ENCODE measurements at places on chromosomes 11 and 22.

DNA sequence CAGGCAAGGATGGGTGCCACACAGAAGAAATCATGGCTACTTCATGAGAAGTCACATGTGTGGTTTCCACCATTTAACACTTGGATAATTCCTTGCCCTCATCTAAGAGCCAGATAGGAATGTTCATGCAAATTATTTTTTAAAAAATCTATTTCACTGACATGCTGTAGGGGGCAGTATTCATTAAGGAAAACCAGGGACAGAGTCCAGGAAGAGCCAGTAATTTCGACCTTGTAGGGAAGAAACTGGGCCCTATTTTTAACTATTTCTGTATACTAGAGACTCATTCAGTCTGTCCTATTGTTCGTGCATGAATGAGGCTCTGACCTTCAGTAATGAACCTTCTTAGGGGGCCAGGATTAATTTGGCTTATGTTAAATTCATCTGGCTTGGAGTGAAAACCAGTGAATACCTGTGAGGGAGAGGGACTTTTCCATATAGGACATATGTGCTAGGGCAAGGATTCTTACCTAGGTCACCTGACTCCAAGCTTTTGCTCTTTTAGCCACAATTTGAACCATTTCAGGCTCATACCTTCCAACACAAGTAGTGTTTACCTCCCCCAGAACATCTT lies 192.7 kb downstream of the NAV2 start:
- no peak for DNase-seq

DNA sequence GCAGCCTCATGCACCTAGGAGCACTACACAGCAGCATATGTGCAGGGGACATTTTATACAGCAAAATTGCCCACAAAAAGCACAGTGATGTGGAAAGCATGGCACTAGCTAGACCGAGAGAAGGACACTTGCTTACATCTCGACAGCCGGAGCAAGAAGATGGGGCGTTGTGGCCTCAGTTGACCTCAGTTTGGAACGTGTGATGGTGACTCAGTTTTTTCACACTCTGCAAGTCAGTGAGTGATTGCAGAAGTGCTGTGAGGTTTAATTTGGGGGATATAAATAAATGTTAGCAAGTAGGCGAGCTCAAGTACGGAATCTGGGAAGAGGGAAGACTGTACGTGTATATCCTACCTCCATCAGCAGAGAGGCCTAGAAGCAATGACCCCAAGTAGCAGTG lies 23.3 kb downstream of the LRP5 start:
- no peak for DNase-seq

GRCh38 chr11:116033931-116034553 lies 529.8 kb upstream of the CADM1 start:
- DNase-seq: no peak

GRCh38 chr11:8566613-8567210 lies 27.3 kb downstream of the STK33 start:
- DNase-seq: no peak

GRCh38 chr11:45180179-45180847 lies 33.9 kb downstream of the PRDM11 start:
- DNase-seq: no peak

GRCh38 chr11:61275191-61275590 lies 19.9 kb downstream of the VWCE start:
- no peak for DNase-seq

- DNase-seq: no peak
These were observed 261.0 kb downstream of the BRD1 start for GRCh38 chr22:49566693-49567092.

- DNase-seq: no peak
These were observed 44.9 kb downstream of the WNT7B start for GRCh38 chr22:45932071-45932470.

DNA sequence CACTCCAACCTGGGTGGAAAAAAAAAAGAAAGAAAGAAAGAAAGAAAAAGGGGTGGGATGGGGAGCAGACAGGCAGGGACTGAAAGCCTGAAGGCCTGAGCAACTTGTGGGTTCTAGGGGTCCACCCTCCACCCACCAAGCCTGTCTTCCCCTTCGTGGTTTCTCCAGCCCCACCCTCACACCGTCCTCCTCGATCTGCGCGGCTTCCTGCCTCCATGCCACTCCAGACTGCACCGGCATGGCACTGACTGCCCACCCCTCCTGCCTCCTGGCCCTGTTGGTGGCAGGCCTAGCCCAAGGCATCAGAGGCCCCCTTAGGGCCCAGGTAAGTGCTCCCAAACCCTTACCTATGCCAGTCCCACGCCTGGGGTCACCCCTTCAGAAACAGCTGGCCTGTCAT lies at the start of gene CTSW:
Gene CTSW, plus strand, starts transcription at position 221 of the 400 bp plus-strand sequence. Its CDS starts 18 bp downstream, at position 239.
- no peak for DNase-seq

DNA sequence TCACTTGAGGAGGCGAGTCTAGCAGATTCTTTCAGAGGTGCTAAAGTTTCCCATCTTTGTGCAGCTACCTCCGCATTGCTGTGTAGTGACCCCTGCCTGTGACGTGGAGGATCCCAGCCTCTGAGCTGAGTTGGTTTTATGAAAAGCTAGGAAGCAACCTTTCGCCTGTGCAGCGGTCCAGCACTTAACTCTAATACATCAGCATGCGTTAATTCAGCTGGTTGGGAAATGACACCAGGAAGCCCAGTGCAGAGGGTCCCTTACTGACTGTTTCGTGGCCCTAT lies 8.9 kb upstream of the SAMM50 start:
- DNase-seq: no peak

GRCh38 chr11:44624761-44625221 lies 59.3 kb downstream of the CD82 start:
- DNase-seq: no peak

GRCh38 chr11:35182317-35182939 lies 43.5 kb downstream of the CD44 start:
- no peak for DNase-seq

GRCh38 chr11:35088226-35088625 lies 50.7 kb upstream of the CD44 start:
- DNase-seq: no peak

All from stimulated activated CD4-positive, alpha-beta T cell treated with anti-CD3 and anti-CD28 coated beads, Interleukin-1b, Interleukin-23, amount 100 ng/mL, for 24 hours (primary cell).